NCI-H187 treated with DMSO at 0.1 percent for 48 hours (cell line): ENCODE measurements at places on chromosomes 2 and 18.
A peak's percentile ranks its signal among the peaks of the same experiment; 100 is the strongest.

- no peak for DNase-seq
Observed at GRCh38 chr2:177881008-177881747, 191.4 kb downstream of the PDE11A start.

- DNase-seq, result no peak
Observed at GRCh38 chr2:55914786-55915185, 8.8 kb downstream of the EFEMP1 start.

DNA sequence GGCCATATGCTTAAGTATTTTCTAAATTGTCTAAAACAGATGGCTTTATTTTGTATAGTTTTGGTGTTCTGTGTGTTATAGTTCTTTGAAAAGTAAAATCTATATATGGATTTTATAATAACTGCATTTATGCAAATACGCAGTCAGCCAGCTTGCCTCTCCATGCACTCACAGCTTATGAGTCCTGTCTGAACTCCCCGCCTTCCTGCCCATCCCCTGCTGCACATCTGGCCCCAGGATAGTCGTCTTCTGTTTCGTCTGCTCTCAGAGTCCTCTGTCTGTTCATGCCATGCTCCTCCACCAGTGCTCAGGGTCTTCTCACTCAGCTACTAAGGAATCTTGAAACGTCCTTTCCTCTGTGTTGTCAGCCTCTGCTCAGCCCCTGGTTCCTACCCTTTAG is 28.2 kb upstream of the ANKRD62 start:
- DNase-seq, result no peak

DNA sequence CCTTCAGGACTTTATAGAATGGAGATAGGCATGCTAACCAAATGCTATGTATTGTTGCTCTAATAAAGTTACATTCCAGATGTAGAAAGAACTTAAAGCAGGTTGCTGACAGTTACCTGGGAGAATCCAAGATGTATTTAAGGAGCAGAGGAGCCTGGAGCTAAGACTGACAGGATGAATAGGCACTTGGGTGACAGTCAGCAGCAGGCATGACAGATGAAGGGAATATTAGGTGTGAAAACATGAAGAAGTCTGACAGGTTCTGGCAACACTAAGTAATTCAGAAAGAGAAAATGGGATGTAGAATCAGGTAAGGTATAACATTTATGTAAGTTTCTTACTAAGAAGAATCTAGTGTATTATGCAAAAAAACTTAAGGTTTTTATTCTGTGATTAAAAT is 232.0 kb downstream of the DSC3 start:
- DNase-seq, result no peak

- peak; percentile 9 for DNase-seq
Observed at GRCh38 chr2:223993634-223994232, 36.5 kb downstream of the MRPL44 start.

GRCh38 chr2:42881732-42882131 is 89.3 kb upstream of the HAAO start:
- no peak for DNase-seq

- no peak for DNase-seq
Observed at GRCh38 chr2:232750135-232750671, 26.2 kb downstream of the KCNJ13 start.

DNA sequence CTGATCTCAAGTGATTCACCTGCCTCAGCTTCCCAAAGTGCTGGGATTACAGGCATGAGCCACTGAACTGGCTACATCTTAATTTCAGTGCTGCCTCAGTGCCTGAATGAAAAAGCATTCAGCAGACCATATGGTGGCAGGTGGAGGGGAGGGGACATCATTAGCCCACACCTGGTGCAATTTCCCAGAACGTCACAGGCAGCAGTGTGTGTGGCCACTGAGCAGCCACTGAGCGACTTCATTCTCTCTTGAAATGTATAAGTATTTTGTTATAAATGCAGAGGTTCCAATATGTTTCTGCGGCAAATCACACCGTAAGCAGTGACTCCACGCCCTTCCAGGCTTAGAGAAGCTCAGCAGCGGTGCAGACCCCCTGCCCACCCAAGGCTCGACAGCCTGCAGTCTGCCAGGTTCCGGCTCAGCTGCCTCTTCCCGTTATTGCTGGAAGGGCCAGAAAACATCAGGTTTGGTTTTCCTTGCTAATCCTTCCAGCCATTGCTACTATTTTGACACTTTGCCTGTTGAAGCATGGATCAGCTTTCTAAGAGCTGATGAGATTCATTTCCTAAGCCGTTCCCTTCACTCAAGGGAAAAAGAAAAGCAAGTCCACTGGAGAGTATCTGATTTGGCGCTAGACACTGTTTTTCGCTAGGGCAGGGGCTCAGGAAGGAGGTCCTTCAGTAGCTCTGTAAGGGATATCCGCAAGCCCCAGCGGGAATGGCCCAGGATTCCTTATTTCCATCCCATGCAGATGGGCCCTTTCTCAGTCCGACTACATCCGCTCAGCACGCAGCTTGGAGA is 250.7 kb downstream of the VAPA start:
- no peak for DNase-seq

DNA sequence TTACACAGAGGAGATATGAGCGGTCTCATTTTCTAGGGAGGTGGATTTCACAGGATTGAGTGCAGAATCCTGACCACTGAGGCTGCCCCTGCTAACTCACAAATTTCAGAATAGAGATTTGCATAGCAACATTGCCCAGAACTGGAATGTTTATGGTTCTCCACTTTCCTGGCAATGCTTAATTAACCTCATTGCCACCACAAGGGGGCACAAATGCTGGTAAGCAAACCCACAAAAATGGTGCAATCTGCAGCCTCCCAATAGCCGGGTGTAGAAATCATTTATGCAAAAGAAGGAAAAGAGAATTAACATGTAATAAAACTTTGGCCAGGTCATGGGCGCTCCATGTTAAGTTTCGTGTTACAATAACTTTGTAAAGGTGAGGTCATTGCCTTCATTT is 112.4 kb downstream of the CYRIA start:
- peak; percentile 18 for DNase-seq

DNA sequence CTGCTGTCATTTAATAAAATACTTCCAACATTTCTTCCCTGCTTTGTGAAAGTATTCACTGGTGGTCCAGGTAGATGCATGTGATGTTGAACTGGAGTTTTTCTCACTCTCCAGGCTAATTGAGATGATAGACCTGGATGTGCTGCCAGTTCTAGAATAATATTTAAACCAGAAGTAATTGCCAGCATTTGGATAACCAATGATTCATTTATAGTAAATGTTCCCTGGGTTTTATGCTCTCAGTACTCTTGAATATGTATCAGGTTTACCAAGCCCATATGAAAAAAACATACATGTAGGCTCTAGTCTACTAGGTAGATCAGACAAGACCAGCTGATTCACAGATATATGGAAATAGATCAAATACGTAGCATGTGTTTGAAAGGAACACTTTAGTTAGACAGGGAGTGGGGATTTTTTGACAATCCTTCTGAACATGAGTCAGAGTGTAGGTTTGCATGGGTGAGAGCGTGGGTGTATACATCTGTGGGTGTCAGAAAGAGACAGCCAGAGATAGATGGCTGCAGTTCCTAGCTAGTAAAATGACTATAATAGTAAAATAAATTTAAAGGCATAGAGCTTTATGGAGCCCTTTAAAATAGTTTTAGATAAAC is 115.1 kb downstream of the NAB1 start:
- DNase-seq, result no peak

- DNase-seq, result peak; percentile 1
Observed at GRCh38 chr18:33495278-33495677, 54.8 kb upstream of the CCDC178 start.

DNA sequence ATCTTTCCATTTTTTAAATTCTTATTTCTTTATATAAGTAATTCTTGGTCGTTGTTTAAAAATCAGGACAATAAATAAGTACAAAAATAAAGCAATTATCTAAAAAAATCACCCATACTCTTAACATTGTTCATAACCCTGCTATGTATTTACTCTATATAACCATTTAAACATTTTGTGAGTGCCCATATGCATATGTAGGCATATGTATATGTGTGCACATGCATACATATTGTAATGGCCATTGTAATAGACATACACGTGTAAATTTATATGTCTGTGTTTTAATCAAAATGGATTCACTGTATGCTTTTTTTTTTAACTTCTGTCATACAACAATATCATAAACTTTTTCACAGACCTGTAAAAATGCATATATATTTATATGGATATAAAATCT is 25.6 kb downstream of the DNAJC10 start:
- DNase-seq, result no peak

- DNase-seq, result no peak
Observed at GRCh38 chr18:59311631-59312030, 6.8 kb downstream of the CPLX4 start.

DNA sequence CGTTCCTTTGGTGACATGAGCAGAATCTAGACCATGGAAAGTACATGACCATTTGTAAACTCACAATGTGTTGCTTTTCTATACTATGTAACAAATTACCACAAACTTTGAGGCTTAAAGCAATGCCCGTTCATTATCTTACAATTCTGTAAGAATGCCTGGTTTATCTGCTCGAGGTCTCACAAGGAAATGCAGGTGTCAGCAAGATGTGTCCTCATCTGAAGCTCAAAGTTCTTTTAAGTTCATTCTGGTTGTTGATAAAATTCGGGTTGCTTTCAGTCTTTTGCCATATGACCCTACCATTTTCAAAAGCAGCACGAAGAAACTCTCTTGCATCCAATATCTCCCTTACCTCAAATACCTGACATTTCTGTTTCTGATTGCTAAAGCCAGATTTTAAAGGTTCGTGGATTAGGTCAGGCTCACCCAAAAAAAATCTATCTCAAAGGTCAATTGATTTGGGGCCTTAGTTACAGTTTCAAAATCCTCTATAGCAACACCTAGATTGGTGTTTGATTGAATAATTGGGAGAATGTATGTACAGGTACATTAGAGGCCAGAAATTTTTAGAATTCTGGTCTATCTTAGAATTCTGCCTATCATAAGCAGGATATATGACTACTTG is 125.9 kb downstream of the TMEM131 start:
- DNase-seq, result no peak

- no peak for DNase-seq
Observed at GRCh38 chr2:105864262-105864661, 119.5 kb downstream of the NCK2 start.

- no peak for DNase-seq
Observed at GRCh38 chr18:42929857-42930256, 185.6 kb downstream of the RIT2 start.

DNA sequence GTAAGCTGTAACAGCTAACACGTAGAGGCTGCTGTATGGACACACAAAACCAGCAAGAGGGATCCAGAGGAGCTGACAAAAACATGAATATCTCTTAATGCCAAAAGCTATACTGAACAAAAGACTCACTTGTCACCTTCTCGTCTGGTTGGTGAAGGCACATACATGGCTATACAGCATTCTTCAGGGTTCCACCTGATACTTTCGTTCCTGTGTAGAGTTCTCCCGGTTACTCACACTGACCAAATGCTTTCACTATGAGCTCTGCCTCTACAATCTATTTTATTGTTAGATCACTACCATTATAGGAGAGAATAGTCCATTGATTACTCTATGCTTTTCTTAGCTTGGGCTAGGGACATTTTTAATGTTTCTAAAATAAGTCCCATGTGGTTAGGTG is 193.1 kb downstream of the HNMT start:
- no peak for DNase-seq

DNA sequence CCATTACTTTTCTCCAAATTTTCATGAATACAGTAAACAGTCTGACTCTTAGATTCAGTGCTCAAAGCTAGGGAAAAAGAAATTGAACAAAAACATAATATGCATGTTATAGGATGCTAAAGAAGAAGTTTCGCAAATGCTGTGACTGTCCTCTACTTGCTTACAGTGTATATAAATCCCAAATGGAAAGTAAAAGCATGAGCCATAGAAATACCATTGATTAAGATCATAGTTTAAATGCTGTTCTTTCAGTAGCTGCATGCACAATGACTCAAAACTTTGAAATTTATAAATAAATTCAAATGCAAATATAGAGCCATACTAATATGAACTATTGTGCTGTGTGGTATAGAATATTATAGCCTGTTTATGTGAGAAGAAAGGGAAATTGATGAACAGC is 1113.9 kb upstream of the ACVR2A start:
- no peak for DNase-seq

- DNase-seq, result no peak
Observed at GRCh38 chr2:64604155-64604554, 49.6 kb downstream of the SERTAD2 start.

GRCh38 chr2:28291811-28292440 is 100.7 kb upstream of the FOSL2 start:
- DNase-seq, result no peak

DNA sequence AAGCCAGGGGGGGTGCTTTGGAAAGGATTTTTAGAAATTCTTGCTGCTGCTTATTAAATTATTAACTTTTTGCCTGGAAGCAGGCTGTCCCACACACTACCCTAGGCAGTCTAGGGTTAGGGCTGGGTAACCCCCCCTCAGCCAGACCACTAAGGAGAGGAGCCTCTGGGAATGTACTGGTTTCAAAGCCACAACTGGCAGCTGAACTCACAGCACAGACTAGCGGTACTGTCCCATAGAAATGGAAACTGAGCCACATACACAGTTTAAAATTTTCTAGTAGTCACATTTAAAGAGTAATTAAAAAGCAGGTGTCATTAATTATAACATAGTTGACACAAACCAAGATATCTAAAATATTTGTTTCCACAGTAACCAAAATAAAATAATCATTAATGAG is 50.1 kb downstream of the SPRED2 start:
- DNase-seq, result no peak

DNA sequence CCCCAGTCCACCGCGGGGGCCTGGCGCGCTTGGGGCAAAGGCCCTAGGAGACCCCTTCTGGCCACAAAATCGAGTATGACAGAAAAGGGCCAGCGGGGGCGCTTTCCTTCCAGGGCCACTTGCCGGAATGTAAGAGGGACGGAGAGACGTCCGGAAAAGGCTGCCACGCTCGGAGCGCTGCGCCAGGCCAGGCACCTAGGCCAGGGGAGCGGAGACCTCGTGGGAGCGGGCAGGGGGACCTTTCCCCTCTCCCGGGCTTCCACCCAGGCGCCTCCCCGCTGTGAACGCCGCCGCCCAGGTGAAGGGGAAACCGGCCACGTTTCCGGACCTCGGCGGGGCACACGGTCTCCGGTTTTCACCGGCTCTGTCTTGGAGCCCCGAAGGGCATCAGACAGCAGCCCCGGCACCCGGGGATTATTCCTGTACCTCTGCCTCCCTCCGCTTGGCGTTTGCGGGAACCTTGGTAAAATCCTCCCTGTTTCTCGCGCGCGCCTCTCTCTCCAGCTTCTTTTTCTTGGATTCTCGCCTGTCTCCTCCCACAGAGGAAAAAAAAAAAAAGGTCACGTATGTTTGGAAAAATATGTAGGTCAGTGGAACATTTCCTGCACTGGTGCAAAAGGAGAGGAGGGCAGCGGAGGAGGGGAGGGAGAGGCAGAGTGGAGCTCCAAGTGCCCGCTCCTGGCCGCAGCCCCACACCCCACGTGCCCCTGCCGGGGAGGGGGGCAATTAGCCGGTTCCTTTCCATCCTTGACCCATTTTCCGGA is 1.2 kb upstream of the NPAS2 start:
- no peak for DNase-seq

GRCh38 chr2:211204456-211204855 is 648.1 kb downstream of the CPS1 start:
- no peak for DNase-seq

GRCh38 chr2:11663427-11663826 is 6.6 kb downstream of the NTSR2 start:
- no peak for DNase-seq
